ENCODE measurements at places on chromosomes 2 and 18.
A peak's percentile ranks its signal among the peaks of the same experiment; 100 is the strongest.

DNA sequence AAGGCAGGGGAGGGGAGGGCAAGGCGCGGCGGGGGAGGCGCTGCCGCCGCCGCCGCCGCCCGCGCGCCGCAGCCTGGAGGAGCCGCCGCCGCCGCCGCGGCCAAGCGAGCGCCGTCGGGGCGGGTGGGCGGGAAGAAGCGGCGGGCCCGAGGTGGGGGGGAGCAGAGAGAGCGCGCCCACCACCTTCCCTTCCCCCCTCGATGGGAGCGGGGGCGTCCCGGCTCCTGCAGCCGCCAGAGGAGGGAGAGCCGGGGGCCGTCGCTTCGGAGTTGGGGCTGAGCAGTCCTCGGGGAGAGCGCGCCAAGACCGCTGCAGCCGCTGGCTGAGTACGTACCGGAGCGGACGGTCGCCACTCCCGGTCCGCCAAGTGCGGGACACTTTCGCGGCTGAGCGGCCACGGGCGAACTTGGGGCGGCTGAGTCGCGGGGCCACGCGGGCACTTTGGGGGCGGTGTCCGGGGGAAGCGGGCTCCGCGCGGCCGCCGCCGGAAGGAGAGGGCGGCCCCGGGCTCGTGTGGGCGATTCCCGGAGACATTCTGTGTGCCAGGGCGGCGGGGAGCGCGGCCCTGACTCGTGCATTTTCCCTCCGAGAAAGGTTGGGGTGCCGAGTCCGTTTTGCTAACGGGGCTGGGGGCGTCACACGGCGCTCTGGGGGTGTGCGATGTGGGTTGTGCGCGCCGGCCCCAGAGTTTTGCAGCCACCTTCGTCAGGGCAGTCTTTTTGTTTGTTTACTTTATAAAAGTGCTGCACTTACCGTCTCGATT, at the start of gene NAB1:
TSS of gene NAB1 (plus strand) at position 49 of the 763 bp plus-strand sequence. CDS start 10,094 bp downstream, outside the sequence.
- DNase-seq = peak; percentile 23

DNA sequence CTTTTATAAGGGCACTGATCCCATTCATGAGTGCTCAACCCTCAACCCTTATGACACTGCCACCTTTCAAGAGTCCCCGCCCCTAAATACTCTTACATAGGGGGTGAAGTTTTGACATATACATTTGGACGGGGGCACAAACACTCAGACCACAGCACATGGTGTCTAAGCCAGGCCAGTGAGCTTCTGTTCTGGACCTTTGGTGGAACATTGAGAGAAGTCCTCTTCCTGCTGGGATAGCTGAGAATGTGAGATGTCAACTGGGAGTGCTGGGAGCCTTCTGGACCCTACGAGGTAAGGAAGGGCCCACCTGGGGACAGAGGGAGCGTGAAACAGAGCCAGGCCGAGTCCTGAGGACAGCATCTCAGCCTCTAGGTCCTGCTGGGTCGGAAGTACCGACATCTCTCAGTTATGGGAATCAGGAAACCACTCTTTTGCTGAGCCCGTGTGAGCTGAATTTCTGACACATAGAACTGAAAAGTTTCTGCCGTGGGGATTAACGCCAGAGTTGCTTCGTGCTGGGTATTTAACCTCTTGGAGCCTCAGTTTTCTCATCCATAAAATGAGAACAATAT, 114.9 kb downstream of the PDCL3 start:
- no peak for DNase-seq

- no peak for DNase-seq
Measured at GRCh38 chr18:41645589-41646360, 309.3 kb upstream of the PIK3C3 start.

GRCh38 chr2:85405201-85406059, 4.7 kb downstream of the CAPG start:
- DNase-seq = peak; percentile 97

DNA sequence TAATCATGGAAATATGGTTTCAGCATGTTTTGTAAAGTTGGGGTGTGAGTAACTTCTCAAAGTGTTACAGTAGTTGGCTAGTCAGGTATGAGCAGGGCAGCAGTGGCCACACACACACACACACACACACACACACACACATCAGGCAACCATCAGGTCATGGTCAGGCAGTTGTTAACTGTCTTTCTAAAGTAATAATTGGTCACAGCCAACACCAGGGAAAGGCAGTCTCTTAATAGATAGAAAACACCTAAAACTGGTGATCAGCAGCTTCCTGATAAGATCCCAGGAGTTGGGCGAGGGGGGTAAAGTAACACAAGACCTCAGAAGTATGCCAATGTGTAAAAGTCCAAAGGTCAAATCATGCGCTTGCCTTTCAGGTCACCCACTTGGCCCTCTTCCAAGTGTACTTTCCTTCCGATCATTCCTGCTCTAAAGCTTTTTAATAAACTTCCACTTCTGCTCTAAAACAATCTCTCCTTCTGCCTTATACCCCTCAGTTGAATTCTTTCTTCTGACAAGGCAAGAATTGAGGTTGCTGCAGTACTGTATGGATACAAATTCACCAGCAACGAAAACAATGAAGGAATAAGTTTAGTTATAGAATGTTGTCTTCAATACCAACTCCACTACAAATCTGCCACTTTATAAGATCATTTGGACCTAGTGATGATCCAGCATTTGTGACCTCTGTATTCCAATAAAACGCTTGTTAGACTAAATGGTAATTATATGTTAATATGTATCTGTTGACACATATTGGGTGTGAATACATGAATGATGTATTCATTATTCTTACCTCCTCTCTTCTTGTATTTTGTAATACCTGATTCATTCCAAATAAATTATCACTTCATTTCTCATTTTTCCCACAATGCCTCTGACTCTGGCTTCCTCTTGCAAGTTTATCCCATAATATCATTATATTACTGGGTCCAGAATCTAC, 254.3 kb downstream of the METTL4 start:
- no peak for DNase-seq

DNA sequence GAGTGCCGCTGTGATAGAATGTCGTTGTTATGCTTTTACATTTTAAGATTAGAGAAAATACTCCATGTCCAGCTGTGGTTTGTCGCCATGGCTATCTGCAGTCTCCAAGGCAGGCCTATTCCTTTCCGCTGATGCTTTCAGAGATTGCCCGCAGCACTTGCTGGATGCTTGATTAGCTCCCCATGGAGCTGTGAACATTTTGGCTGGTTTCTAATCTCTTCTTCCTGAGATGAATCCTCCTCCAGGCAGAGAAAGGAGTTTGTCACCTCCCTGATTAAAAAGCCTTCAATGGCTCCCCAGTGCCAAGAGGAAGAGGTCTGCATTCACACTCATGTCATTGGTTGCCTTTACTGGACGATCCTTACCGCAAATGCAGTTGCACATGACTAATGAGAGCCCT, 32.6 kb upstream of the LPIN1 start:
- no peak for DNase-seq

DNA sequence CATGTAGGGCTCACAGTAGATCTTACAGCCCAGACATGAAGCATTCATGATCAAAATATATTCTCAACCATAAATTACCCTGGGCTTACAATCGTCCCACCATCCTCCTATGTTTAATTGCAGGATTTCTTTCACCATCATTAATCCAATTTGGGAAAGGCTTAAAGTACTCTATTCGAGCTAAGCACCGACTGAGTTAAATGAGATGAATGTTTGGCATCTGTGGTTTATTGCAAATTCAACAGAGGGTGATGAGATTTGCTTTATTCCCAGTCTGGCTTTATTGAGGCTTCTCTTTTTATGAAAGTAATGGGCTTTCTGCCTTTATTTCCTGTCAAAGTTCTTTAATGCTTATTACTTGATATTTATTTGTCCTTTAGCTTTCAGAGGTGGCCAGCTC, 159.0 kb downstream of the METTL4 start:
- no peak for DNase-seq

- DNase-seq = no peak
Measured at GRCh38 chr2:214497489-214497888, 86.6 kb downstream of the VWC2L start.

DNA sequence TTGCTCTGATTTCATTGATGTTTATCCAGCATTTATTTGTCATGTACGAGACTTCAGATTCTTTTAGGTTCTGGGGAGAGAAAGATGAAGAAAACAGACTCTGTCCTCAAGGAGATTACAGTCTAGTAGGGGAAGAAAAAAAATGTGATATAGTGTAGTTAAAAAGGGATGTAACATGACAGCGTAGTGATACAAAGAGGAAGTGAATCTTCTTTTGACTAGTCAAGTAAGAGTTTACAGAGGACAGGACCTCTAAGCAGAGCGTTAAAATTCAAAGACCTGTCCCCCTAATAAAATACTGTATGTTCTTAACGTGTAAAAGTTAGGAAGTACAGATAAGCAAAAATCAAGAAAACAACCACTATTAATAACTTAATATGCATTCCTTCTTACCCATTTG, 47.7 kb downstream of the NCOA1 start:
- no peak for DNase-seq

DNA sequence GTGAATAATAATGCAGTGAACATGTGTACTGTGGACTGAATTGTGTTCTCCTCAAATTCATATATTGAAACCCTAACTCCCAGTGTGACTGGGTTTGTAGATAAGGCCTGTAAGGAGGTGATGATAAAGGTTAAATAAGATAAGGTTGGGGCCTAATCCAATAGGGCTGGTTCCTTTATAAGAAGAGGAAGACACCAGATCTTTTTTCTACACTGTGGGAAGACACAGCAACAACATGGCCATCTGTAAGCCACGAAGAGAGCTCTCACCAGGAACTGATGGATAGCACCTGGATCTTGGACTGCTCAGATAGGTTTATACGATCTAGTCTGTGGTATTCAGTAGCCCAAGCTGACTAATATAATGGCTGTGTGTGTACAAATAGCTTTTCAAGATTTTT, 66.8 kb downstream of the BMPR2 start:
- DNase-seq = no peak

DNA sequence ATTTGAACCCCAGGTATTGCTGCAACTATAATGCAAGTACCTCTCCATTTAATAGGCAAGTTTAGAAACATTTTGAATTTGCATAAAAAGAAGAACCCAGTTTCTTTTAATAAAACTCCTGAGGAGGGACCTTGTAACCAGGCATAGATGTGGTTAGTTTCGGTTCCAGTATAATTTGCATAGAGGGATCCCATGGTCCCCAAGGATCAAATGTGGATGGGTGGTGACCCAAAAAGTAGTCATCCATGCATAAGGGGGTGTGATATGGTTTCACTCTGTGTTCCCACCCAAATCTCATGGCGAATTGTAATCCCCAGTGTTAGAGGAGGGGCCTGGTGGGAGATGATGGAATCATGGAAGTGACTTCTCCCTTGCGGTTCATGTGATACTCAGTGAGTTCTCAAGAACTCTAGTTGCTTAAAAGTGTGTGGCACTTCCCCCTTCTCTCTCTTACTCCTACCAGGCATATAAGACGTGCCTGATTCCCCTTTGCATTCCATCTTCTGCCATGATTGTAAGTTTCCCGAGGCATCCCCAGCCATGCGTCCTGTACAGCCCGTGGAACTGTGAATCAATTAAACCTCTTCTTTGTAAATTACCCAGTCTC, 40.2 kb upstream of the SKA1 start:
- no peak for DNase-seq

- no peak for DNase-seq
Measured at GRCh38 chr2:7867867-7868266, 814.0 kb upstream of the ID2 start.

All from A172 (cell line).